ENCODE measurements at places on chromosomes 16 and 17.
A peak's percentile ranks its signal among the peaks of the same experiment; 100 is the strongest.

GRCh38 chr17:7218166-7218565 is 1.5 kb downstream of the DLG4 start:
- no peak for DNase-seq

DNA sequence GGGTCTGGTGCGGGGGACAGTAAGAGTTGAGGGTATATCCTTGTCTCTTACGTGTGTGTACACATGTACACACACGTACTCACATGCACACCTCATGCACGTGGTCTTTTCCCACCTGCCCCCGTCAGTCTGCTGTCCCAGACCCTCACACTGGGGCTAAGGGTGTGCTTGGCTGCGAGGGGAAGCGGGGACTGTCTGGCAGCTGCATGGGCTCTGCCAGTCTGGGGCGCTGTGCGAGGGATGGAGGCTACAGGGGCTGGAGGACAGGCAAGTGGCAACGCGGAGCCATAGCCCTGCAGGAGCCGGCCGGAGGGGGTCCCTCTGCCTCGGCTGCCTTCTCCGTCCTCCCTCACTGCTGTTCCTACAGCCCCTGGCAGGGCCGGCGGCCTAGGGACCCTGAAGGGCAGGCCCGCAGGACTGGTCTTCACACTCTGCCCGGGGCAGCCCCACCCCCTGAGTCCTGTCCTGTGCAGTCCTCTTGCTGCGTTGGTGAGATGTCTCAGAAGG is 20.8 kb upstream of the SLC38A10 start:
- no peak for DNase-seq

GRCh38 chr17:83100220-83100852 is 20.9 kb downstream of the METRNL start:
- no peak for DNase-seq

GRCh38 chr17:80781211-80781610 is 210.4 kb upstream of the CHMP6 start:
- peak; percentile 46 for DNase-seq

DNA sequence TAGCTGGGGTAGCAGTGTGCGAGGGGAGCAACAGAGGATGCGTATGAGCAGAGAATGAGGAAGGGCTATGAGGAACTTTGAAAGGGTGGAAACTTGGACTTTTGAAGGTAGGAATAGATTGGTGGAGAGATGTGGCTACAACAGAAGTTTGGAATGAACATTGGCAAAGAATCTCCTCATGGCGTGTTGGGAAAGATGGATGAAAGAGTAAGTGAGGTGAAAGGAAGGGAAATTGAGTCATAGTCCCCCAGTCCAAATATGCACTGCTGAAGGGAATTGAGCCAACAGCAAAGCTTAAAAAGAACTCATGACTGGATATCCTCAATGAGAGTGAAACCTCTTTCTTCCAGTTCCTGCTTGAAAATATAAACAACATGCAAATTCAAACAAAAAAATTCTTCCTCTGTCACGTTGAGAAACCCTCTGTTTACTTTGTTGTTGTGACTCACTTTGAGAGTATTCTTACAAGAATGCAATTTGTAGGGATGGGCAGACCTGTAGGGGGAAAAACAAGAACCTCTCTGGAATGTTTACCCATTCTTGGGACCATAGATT is 313.2 kb upstream of the KCNJ16 start:
- peak; percentile 77 for DNase-seq

GRCh38 chr17:67818110-67819002 is 6.9 kb upstream of the BPTF start:
- no peak for DNase-seq

DNA sequence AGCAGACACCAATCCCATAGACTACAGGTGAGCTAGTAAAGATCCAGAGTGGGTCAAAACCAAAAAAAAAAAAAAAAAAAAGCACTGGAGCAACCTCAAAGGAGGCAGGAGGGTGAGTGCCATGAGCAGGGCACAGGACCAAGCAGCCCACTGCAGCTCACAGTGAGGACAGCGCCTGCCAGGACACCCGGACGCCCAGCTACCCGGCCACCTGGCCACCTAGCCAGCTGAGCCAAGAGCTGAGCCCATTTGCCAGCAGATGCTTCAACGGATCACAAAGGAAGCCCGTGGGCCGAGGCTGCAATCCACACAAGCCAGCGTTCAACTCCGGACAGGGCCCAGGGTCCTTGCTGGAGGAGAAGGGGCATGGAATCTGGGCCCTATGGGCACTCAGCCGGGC is 15.1 kb downstream of the AXIN1 start:
- no peak for DNase-seq

GRCh38 chr17:42493319-42493718 is 34.6 kb downstream of the ATP6V0A1 start:
- DNase-seq, result no peak

All from RPMI7951 (cell line).